ENCODE measurements at places on chromosomes 1 and 21.

GRCh38 chr1:66402194-66402593 is 131.8 kb upstream of the SGIP1 start:
- no peak for DNase-seq

DNA sequence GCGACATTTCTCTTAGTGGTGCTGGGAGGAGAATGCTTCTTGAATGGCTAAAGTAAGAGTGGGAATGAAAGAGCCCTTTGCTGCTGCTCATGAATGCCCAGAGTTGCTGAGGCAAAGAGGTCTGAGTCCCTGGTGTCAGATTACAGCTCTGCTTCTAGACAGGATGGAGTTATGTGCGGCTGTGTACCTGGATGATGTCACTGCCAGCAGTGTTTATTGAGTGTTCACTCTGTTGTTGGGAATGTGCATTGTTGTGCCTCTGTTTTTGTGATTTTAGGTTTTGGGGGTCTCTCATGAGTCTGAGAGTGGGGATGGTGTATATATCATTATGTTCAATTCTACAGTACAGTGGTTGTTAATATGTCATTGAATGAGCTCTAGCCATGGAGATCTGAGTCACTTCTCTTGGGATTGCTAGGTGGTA is 2.7 kb downstream of the CDC14A start:
- DNase-seq, result peak; percentile 56

- DNase-seq, result peak; percentile 65
These were observed 52.9 kb upstream of the ECE1 start for GRCh38 chr1:21342961-21343838.

GRCh38 chr21:42479582-42479981 is 16.4 kb downstream of the RSPH1 start:
- DNase-seq, result no peak

DNA sequence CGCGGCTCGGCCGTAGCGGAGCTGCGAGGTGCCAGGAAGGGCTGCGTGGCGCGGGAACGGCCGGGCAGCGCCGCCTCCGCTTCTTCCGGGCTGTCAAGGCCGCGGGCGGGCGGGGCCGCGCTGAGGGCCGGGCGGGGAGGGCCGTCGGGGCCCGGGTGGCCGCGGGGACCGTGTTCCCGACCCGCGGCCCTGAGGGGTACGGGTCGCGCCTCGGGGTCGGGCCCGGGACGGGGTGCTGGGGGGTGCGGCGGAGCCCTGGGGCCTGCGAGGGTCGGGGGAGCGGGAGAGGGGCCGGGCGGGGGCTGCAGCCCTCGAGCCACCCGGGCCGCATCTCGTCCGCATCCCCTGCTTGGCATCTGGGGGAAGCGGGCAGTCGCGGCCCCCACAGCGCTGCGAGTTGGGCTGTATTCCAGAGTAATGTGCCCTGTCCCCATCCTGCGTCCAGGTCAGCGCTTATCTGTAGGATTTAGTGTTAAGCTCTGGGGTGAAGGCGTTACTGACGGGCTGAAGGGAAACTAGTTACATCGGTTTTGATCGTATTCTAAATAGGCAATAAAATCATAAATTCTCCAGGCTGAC is 379 bp downstream of the RER1 start:
- no peak for DNase-seq

DNA sequence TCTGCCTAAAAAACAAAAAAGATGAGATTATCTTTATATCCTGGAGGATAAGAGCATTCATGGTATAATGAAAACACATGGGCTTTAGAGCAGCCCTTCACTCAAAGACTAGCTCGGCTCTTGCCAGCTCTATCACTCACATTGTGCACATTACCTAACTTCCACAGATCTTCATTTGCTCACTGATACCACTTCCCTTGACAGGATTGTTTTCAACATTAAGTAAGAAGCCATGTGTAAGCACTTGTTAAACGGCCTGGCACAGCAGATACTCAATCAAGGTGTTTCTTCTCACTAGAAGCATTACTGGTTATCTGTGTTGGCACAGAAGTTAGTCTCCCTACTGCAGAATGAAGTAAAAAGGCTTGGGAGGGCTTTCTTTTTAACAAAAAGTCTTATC is 18.7 kb downstream of the LPGAT1 start:
- DNase-seq, result no peak

DNA sequence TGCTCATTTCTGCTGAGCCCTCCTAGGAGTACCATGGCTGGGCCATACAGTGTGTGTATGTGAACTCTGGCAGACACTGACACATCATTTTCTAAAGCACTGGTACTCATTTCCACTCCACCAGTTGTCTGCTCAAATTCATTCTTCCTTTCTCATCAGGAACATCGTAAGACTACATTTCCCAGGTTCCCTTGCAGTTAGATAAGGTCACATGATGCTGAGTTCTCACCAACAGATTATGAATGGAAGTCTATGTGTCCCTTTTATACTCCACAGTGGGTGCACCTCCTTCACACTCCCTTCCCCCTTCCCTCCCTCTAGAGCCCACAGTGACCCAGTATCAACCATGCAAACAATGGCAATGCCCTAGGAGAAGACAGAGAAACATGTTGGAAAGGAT is 38.3 kb upstream of the PAX7 start:
- DNase-seq, result no peak

DNA sequence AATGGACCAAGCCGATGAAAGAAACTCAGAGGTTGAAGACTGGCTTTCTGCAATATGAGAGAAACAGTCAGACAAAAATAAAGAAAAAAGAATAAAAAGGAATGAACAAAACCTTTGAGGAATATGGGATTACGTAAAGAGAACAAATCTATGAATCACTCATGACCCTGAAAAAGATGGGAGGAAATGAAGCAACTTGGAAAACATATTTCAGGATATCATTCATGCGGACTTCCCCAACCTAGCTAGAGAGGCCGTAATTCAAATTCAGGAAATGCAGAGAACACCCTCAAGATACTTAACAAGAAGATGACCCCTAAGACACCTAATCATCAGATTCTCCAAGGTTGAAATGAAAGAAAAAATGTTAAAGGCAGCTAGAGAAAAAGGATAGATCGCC is 705.3 kb upstream of the CHRM3 start:
- no peak for DNase-seq

GRCh38 chr1:205190845-205191577 is 20.5 kb downstream of the DSTYK start:
- no peak for DNase-seq

DNA sequence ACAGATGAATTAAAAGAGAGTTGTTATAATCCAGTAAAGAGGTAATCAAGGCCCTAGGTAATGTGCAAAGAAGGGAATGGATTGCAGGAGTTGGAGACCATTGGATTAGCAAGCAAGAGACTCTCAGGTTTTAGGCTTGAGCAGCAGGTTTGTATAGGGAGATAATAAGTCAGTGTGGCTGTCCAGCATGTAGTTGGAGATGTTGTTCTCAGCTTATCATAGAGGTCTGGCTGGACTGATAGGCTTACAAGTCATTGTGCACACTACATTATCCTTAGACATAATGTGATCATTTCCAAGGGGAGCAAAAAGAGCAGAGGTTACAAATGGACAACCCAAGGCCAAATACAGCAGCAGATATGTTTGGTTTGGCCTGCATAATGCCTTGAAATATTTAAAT is 45.9 kb upstream of the SAMD13 start:
- no peak for DNase-seq

DNA sequence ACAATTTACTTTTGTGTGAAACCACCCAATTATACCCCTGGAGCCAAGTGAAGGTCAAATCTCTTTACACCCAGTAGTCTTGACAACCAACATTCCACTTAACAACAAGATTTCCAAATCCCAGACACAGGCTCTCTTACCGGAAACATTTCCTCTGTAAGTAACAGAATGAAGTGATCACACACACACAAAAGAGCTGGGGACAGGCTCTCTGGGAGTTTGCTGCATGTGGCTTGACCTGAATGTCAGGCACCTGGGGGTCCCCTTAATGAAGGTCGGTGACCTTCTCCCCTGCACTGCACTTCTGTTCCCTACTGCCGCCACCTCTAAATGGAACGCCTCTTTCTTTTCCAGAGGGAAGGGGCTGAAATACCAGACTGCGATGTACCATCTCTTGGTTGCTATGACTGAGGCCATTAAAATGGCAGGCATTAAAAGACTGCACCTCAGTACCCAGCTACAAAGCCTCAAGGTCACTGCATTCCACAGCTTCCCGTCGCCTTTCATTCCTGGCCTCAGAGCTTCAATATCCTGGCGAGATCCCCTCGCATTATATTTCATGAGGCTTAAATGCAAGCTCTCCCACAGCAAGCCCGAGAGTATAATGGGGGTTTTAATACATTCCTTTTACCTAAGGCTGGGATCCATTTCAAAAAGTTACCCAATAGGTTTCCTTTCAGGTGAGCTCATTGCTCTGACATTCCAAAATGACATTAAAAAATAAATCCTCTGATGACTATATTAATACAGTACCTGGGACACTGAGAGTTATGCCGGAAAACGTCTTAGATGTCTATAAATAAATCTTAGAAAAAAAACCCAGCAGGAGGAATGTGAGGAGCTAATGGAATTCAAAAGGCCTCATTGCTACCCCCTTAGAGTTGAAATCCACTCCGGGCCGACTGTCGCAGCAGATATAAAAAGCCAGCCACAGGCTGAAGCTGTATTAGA is 90.9 kb upstream of the DIRAS3 start:
- no peak for DNase-seq

DNA sequence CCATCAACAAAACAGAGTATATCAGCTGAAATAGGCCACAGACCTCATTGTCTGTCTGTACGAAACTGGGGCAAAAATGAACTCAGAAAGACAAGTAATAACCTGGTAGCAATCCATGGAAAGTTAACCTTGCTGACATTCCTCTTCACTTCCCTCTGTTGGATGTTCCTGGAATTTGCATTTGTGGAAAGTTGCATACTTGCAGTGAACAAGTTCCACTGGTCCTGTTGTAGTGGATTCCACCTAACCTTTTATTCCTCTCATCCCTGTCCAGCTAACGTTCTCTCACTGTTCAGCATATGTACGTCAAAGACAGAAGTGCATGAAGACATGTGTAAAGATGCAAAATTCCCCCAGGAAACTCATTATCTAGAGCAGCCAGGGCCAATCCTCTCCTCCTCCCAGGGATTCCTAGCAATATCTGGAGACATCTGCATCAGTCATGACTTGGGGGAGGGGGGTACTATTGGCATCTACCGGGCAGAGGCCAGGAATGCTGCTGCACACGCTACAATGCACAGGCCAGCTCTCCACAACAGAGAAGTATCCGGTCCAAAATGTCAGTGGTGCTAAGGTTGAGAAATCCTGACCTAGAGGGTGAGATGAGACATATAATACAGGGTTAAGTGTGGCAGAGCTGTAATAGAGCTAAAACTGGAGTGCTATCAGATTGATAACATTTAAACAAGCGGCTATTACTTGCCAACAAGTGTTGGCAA is 8.2 kb downstream of the LPAR3 start:
- no peak for DNase-seq

GRCh38 chr21:22804151-22804550 is 1805.9 kb downstream of the NCAM2 start:
- DNase-seq, result no peak

GRCh38 chr1:220700556-220701179 is 10.5 kb downstream of the C1orf115 start:
- no peak for DNase-seq
